ENCODE measurements at places on chromosomes 3 and 15.

GRCh38 chr3:42036483-42036823 is 54.7 kb upstream of the TRAK1 start:
- no peak for DNase-seq

DNA sequence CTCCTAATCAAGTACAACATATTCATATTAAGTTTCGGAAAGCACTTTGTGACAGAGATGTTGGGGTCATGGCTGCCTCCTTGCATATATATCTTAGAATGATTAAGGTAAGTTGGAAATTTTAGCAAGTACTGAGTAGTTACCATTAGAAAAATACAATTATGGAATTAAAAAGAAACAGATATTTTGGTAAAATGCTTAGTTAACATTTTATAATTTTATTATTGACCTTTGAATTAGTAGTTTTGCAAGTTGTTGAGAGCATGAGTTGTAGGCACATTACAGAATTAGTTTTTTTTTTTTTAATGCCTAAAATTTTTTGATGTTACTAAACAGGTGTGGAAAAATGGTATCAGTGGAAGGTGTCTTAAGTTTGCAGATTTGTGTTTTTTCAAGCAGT is 20.6 kb downstream of the AP4E1 start:
- no peak for DNase-seq

GRCh38 chr15:98795980-98796379 is 147.6 kb downstream of the IGF1R start:
- no peak for DNase-seq

- DNase-seq = no peak
Observed at GRCh38 chr3:38662544-38662943, 13.1 kb upstream of the SCN5A start.

GRCh38 chr3:114132500-114132899 is 46.4 kb downstream of the DRD3 start:
- no peak for DNase-seq

DNA sequence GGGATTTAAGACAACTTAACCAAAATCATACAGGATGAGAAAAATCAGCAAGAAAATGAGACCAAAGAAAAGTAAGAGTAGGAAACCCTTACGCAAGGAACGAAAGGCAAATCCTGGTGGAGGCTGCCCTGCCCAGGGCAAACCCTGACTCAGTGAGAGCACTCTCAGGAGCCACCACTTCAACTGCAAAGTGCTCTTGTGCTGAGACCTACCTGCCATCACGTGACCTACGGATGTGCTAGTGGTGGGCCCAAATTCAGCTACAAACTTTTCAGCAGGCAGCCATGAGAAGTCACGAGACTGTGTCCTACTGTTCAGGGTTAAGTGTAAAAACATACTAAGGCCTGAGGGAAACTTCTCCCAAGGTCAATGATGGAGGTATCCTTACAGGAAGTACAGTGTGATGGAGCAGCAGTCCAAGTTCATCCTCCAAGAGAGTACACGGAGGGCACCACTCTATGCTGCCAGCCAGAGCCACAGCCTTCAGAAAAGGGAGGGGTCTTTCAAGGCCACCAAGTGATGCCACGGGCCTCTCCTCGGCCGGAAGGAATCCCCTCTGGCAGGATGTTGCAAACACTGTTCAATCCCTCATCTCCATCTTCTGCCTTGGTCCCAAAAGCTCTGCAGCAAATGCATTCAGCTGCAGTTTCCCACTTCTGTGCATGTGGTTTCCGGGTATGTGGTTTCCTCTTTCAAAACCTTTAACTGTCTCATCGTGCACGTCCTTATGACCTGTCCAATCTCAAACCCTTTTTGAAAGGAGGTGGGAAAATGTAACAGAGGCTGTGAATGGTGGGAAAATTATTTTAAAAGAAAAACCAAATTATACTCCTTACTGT is 9.5 kb downstream of the CHSY1 start:
- DNase-seq = peak; percentile 16

- no peak for DNase-seq
Observed at GRCh38 chr3:173652093-173652492, 254.5 kb downstream of the NLGN1 start.

DNA sequence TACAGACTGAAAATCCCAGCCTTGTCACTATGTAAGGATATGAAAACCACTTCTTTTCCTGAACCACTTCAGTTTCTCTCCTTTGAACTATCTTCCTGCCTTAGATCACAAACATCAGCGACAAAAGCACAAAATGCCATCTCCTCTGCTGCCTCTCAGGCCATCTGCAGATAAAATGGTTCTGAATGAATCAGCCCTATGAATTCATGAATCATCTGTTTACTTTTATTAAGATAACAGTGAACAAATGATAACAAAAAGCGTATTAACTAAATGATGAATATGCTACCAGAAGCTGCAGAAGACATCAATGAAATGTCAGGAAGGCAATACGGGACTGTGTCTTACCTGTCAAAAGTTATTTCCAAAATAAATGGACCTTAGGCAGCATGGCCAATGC is 928.1 kb downstream of the ROBO1 start:
- DNase-seq = no peak

GRCh38 chr3:12586403-12586802 is 29.5 kb downstream of the MKRN2 start:
- DNase-seq = no peak

DNA sequence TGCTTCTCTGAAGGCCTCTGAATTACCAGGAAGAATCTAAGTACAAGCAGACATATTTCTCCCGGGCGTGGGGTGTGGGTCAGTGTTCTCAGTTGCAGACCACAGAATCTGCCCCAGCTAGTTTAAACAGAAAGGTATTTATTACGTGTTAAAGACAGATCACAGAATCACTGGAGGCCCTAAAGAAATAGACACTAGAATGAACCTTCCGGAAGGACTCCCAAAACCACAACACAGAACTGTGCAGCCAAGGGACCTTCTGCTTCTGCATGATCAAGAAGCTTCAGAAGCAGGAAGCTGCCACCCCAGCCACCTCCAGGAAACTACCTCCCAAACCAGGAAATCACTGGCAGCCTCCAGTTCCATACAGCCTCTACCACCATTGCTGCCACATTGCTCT is 32.7 kb upstream of the ZFAND6 start:
- DNase-seq = no peak

DNA sequence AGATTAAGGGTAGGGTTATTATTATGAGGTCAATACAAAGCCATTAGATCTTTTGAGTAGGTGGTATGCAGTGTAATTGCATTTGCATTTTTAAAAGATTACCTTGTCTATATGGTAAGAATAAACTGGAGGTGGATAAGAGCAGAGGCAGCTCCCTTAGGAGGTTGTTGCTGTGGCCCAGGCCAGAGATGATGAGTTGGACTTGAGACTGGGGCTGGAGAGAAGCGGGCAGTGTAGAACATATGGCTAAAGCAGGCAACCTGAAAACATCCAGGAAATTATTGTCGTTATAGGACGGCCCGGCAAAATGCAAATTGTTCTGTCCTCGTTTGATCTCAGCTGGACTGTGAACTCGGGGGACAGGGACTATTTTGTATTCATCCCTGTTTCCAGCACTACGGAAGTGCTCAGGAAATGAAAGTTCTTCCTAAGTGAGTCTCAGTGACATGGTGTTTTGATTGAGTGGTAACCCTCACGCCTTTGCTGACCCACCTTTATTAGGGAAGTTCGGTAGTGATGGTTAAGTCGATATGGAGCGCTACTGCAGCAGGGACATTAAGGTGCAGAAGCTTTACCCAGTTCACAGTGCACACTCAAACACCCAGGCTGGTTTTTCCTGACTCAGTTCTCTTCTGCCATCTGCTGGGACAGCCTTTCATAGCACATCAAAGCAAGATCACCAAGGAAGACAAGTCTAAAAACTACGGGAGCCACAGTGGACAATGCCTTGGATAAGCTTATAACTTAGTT is 27.2 kb upstream of the VPS33B start:
- no peak for DNase-seq

DNA sequence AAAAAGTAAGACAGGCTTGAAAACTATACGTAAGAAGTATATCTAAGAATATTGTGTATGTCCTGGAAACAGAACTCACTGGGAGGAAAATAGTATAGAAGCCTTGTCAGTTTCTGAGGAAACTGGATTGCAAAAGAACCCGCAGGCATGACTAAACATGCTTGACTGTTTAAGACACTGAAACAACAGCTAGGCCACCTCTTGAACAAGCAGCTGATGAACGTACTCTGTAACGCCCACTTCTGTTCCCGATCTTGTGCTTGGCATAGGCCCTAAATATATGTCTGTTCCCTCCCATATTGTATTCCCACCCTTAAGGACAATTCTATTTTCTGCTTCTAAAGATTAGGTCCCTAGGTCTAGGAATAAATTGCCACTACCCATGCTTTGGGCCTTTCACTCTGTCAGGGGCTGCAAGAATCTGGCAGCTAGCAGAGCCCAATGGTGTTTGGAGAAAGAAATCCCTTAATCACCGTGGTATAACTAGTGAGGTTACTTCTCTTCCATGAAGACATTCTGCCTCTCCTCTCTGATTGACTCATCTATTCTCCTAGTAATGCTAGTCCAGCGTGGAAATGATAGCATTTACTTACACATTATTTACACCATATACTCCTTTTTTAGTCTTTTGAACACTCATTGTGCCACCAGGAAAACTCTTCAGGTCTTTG is 46.2 kb downstream of the CD200 start:
- no peak for DNase-seq

DNA sequence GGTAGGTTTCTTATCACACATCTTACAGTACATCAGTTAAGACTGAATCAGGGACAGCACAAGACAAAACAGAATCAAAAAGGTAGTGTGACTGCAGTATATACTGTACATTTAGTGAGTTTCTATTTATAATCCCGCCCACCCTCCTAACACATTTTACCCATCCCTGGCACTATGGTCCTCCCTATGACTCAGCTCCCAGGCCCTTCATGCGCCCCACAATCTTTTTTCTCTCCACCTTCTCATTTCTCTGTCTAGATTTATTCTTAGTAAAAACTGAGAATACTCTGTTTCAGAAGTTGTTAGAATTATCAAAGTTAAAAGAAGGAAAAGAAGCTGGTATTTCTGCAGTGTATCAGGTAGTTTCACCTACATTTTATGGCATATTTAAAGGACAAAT is 427.3 kb downstream of the CNTN4 start:
- DNase-seq = no peak

GRCh38 chr3:95312650-95313049 is 1249.8 kb downstream of the NSUN3 start:
- no peak for DNase-seq

DNA sequence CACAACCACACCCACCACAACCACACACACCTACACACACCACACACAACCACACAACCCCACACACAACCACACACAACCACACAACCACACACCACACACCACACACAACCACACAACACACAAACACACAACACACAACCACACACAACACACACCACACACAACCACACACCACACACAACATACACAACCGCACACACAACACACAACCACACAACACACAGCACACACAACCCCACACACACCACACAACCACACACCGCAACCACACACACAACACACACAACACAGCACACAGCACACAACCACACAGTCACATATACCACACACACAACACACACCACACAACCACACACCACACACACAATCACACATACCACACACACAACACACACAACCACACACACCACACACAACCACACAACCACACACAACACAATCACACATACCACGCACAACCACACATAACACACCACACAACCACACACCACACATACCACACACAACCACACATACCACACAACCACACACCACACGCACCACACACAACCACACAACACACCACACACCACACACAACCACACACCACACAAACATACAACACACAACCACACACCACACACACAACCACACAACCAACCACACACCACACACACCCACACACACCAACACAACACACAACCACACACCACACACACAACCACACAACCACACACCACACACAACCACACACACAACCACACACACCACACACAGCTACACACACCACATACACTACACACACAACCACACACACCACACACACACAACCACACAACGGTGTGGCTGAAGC is 23.7 kb downstream of the CPN2 start:
- DNase-seq = no peak
